AG08395 (cell line): ENCODE measurements at places on chromosomes 3 and 15.

- DNase-seq, result no peak
These were observed 518.5 kb upstream of the CADM2 start for GRCh38 chr3:84440291-84440690.

- DNase-seq, result no peak
These were observed 20.8 kb downstream of the ATP13A3 start for GRCh38 chr3:194465920-194466570.

- no peak for DNase-seq
These were observed 99.2 kb upstream of the LRRN1 start for GRCh38 chr3:3699816-3700633.

GRCh38 chr3:65195211-65196006 is 507.6 kb upstream of the ADAMTS9 start:
- no peak for DNase-seq

DNA sequence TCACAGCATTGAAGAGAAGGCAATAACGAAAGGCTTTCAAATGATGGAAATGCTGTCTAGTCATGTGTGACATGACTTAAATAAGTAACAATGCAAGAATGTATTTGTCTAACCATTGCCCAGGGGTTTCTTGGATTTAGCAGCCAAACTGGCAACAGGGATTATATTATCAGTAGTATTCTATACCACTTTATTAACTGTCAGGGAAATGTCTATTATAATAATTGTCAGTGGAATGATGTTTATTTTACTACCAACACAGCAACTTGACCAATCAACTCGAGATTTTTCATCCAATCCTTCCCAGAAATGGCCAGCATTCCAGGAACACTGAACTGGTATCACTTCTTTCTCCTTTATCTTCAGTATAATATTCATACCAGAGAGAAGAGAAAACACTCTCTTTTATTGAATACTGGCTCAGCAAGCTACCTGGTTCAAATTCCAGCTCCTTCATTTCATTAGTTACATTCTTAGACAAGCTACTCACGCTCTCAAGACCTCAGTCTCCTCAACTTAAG is 66.2 kb downstream of the FOXP1 start:
- DNase-seq, result no peak

- DNase-seq, result no peak
These were observed 286.0 kb downstream of the OCA2 start for GRCh38 chr15:27813139-27813538.

GRCh38 chr3:34668915-34669314 is 870.5 kb downstream of the PDCD6IP start:
- no peak for DNase-seq

DNA sequence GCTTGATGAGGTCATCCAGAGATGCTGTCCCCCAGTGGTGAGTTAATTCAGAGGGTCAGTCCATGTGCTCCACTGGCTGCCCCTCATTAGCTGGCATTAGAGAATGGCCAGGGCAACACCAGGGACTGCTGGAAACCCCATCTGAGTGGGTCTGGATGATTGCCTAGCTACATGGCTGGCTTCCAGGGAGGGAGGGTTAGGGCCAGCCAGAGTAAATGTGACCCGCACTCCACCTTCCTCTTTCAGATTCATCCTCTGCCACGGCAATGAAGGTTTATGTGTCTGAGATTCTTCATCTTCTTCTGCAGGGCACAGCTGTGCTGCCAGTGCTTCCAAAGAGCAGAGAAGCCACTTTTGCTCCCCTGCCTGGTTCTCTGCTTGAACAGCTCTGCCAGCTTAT is 391.9 kb downstream of the OCA2 start:
- DNase-seq, result no peak

DNA sequence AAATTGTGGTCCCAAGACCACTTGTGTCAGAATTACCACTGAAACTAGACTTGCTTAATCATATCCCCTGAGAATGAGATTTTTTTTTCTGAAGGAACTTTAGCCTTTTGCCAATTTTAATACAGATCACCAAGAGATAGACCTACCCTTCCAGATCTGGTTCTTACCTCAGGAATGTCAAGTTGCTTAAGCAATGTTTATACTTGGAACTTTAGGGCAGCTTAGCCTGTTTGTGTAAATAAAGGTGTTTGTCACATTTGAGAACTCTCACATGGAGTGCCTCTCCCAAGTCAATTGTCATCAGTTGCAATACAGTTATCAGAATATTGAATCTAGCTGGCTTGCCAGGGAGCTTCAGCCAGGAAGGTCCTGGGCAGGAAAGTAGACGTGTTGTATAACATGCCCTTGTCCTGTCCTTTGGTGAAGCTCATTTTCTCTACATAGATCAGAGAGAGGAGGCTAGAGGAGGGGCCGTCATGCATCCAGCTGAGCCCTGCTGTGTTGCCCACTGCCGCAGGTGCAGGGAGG is 3.9 kb downstream of the GPD1L start:
- no peak for DNase-seq

DNA sequence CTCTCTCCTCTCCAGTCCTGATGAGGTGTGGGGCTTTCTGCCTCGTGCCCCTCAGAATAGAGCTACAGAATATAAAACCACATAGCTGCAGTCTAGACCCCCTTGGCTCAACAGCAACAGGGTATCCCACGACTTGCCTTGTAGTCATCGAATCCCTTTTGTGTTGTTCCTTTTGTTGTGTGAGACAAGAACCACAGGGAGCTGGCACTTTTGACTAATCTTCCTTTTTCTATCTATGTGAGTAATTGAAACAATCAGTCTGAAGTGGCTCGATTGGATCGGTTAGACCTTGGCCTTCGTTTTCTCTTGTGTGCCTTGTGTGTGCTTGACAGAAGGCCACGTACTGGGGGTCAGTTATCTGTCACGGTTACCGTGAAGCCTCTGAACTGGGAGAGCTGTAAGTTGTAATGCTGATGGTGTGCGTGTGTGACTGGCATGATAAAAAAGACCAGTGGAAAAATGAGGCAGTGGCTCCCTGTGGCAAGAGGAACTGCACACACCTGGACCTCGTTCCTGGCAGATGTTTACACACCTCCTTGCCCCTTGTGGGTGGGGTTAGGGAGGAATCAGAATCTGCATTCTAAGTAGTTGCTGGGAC is 23.2 kb upstream of the IQCF6 start:
- DNase-seq, result no peak

DNA sequence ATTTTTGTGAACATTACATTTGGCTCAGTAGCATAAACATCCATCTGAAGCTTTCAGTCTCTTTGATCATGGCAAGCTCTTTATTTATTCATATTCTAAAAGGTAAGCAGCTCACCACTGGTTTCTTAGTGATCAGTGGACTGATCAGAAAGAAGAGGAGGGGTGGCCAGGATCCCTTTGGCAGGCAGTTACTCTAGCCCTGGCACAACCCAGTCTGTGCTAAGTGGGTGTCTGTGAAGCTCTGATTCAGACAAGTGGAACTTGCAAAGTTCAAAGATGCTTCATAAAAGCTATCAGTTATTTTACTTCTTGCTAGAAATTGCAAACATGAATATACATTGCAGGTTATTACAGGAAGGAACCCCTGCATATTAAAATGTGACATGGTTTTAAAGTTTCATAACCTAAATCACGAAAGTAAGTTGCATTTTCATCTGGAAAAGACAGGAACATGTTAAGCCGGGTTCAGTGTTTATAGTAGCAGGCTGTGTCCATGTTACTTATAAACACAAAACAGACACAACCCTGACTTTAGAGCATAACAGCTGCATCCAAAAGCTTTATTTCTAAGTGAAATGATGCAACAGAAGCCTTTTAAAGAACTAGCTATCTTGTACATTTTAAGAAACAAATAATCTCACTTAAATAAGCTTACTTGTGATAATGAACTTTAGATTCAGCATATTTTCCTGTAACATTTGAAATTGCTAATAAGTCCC is 785.3 kb downstream of the MCTP2 start:
- DNase-seq, result peak; percentile 17

DNA sequence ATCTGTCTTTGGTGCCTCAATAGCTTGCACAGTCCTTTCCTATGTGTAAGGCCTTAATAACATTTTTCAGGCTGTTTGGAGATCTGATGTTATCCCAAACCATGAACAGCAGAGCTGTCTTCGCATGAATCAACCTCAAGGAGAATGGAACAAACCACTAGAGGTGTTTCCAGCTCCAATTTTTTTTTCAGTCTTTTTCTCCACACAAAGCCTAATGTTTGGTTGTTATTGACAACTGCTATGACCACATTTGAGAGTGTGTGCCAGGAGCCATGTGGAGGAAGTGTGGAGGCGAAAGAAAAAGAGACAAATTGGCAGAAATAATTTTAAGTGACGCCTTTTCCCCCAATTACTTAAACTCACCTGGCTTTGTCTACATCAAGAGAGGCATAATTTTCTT is 38.7 kb downstream of the RTP4 start:
- peak; percentile 18 for DNase-seq

DNA sequence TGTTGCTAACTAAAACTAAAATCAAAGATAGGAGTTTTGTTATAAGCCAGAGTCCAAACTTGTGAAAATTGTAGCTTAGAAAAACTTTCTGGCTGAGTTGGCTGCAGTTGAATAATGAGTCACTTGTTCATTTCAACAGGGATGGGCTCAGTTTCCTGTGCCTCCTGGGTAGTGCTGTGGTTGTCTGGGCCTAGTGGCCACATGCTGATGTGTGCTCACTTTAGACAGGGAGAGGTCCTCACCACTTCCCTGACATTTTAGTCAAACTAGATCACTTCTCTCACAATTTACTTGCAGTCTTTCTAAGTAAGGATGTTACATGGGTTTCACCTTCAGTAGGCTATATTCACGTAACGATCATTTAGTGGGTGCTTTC is 6.3 kb upstream of the UBE2Q2 start:
- DNase-seq, result peak; percentile 86

- DNase-seq, result no peak
These were observed 48.1 kb downstream of the PLCL2 start for GRCh38 chr3:16932877-16933276.

DNA sequence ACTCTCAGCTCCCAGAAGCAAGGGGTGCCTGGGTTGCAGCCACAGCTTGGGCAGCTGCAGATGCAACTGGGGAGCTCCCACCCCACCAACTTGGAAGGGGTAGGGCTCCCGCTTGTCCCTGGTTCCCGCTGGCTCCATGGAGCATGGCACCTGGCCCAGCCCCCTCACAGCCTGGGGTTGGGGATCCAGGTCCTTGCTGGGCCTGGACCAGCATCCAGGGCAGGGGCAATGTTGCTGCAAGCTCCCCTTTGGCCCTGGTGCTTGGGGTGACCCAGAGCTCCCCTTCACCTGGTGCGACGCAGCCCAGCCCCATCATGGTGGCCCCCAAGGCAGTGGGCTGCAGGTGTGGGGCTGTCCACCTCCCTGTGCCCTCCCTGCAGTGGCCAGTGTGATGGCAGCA is 99.6 kb upstream of the FRMD4B start:
- no peak for DNase-seq

- DNase-seq, result no peak
These were observed 71.2 kb upstream of the SOX14 start for GRCh38 chr3:137692803-137693431.

GRCh38 chr15:68469162-68470048 is 37.4 kb upstream of the ITGA11 start:
- DNase-seq, result peak; percentile 44

- peak; percentile 28 for DNase-seq
These were observed 17.9 kb downstream of the ACSBG1 start for GRCh38 chr15:78216276-78217104.

- DNase-seq, result no peak
These were observed 156.2 kb downstream of the PLCL2 start for GRCh38 chr3:17040990-17041377.

DNA sequence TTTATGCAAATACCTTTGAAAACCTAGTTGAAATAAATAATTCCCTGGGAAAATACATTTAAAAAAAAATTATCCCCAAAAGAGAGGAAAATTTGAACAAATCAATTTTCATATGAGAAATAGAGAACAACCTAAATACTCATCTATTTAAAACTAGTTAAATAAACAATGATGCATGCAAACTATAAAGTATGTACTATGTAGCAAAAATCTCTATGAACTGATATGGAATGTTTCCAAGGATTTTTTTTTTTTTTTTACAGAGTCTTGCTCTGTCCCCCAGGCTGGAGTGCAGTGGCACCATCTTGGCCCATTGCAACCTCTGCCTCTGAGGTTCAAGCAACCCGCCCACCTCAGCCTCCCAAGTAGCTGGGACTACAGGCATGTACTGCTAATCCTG is 27.2 kb upstream of the B3GALNT1 start:
- no peak for DNase-seq

- peak; percentile 82 for DNase-seq
These were observed 14.4 kb downstream of the RTP1 start for GRCh38 chr3:187211532-187212195.

DNA sequence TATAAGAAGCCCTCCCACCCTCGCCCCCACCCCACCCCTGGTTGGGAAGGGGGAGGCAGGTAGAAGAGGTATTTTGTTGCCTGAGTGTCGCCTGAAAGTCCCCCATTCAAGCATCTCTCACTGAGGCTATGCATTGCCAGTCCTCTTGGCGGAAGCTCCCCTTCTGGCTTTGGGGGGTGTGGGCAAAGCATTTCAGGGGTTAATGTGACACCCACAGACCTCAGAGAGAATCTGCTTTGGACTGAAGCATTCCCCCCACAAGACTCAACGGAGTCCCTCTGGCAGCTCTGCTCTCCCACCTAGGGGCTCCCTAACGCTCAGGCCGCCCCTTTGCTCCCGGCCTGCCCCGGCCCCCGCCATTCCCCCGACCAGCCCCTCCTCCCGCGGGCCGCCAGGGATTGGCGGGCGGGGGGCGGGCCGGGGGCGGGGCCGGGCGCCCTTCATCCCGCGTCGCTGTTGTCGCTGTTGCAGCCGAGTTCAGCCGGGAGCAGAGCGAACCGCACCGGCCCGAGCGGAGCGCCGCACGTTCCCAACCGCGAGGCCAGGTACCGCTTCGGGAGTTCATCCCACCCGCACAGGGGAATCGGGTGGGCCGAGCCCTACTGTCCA is at the start of gene SLC38A3:
Gene SLC38A3, plus strand, starts transcription at position 468 of the 609 bp plus-strand sequence. CDS start 8,929 bp downstream, outside the sequence.
- no peak for DNase-seq

GRCh38 chr3:29346828-29347227 is 66.0 kb downstream of the RBMS3 start:
- peak; percentile 63 for DNase-seq

DNA sequence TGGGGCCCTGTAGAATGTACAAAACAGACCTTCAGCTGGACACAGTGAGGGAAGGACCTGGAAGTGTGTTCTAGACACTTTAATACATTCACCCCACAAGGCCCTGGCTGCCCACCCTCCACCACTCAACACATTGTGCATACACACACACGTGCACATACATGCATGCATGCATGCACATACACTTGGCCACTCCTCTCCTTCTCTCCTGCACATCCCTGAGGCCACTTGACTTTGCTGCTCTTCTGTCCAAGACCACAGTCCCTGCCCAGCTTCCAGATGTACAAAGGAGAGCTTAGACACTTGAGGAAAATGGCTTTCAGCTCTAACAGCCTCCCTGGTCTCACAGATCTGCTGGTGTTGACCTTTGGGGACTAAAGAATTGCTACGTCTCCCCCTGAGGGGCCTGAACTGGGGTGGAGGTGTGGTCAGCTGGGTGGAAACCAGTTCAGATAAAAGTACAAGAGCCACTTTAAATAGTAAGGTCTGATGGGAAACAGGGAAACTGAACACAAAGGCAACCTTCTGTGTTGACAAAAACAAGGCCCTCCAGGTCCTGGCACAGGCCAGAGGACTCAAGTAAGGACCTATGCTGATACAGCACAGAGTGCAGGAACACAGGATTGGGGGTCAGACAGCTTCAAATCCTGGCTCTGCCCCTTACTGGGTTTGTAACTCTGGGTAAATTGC is 24.8 kb upstream of the NOX5 start:
- DNase-seq, result no peak
